ENCODE measurements at places on chromosomes 16 and 17.
A peak's percentile ranks its signal among the peaks of the same experiment; 100 is the strongest.

DNA sequence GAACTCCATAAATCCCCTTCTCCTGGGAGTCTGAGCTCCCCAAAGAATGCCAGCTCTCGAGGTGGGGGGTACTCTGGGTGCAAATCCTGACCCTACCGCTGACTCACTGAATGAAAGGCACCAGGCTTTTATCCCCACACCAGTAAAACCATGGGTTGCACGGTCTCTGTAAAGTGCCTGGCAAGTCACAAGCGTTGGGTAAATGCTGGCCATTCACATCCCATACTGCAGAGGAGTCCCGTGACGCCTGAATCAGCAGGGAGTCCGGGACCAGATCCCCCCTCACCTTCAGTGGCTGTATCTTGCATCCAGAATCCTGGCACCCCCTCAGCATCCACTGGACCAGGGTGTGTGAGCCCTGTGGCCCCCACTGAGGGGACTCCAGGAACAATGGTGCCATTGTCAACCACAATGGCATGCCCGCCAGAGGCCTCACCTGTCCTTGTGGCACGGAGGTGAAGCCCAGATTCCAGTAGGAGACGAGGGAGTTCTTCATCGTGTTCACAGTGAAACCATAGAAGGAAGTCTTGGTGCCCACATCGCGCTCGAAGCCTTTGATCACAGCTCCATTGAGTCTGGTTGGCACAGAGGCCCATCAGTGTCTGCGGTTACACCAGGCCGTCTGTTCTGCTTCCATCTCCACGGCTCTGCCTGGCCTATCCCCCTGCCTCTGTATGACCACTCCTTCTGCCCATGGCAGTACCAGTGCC, 13.3 kb downstream of the ST6GALNAC2 start:
- DNase-seq: no peak

DNA sequence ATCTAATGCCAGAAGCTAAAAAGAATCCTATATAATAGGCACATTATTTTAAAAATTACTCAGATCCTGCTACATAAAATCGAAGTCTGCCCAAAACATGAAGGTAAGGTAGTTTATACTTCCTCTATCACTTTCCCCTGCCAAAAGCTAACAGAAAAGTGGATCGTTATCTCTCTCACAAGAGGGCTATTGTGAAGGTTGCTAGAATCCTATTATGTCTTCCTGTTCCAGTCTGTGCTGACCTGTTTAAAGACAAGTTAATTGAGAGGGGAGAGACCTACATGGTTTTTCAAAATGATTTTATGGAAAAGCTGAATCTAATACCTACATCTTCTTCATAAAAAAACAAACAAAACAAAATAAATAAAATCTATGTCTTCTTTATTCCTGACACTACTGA, 1410.9 kb upstream of the CDH8 start:
- DNase-seq: no peak

GRCh38 chr17:40857535-40857934, 9.5 kb downstream of the KRT12 start:
- DNase-seq: no peak

DNA sequence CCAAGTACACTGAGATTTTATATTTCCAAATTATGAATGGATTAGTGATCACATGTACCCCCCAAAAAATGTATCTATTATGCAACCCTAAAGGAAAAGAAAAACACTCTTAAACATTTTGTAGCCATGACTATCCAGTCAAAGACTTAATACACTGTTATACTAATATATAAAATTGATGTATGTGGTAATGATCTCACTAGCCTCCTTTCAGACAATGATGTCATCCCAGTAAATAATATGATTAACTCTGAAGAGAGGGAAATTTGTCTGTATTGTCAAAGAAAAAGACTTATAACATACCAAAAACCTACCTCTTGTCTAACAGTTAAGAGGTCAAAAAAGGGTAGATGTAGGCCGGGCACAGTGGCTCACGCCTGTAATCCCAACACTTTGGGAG, 80.7 kb downstream of the USP32 start:
- DNase-seq: no peak

DNA sequence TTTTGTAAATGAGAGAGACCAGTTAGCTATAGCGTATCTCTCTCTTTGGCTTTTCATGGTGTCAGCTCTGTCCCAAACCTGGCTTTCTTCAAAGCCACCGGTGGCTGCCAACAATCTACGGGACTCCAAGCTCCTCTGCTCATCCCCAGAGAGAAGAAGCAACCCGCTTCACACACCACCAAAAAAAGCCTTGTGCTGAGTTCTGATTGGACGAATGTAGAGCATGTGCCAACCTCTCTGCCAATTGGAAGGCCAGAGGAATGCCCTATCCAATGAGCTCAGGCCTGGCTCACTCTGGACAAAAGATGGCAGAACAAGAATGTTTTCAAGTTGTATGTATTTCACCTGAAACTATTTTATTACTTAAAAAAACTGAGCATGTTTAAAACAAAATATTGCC, 202.4 kb downstream of the C16orf95 start:
- DNase-seq: no peak

DNA sequence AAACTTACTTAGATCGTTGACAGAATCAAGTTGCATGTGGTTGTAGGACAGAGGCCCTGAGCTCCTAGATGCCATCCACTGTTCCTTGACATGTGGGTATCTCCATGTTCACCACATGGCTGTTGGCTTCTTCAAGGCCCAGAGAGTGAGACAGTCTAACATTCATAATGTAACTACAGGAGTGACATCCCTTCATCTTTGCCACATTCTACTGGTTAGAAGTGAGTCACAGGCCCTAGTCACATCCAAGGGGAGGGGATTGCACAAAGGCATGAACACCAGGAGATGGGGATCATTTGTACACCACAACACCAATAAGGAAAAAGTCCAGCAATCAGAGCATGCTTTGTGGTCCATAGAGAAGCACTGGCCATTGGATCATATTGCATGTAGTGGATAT, 56.6 kb downstream of the WSCD1 start:
- DNase-seq: no peak

GRCh38 chr17:81434072-81434471, 38.8 kb downstream of the BAHCC1 start:
- DNase-seq: peak; percentile 48

- no peak for DNase-seq
Observed at GRCh38 chr17:66791347-66791746, 43.6 kb upstream of the CACNG5 start.

DNA sequence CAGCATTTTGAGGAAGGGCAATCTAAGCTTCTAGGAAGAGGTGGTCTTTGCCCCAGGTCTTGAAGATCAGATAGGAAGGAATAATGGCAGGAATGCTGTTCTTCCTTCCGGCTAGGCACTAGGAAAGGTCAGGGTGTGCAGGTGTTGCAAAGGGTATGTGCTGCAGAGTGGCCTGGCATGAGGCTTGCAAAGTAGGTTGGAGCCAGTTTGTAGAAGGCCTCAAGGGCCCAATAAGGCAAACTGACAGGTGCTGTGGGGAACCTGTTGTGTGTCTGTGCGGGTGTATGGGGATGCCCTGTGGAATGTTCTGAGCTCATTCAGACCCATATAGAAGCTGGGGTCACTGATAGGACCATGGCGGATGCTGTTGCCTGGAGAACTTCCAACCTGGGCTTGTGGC, 12.7 kb downstream of the MSI2 start:
- DNase-seq: no peak

GRCh38 chr16:81608523-81609209, 164.1 kb downstream of the CMIP start:
- no peak for DNase-seq

GRCh38 chr16:89617036-89617435, 3.6 kb downstream of the DPEP1 start:
- DNase-seq: no peak

DNA sequence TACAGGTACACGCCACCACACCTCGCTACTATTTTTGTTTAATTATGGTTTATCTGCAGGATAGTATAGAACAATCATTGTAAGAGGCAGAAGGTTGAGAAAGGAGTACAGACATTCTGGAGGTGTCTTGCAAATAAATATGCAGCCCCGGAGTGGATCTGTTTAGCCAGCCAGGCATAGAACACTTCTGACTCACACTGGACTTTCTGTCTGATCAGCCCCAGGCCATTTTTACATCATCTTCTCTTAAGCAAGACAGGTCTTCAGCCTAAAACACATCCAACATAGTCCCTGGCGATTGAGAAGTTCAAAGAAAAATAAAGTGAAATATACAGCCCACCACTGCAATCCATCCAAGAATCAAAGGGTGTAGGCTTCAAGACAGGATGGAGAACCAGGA, 81.4 kb downstream of the XYLT1 start:
- no peak for DNase-seq
